Jurkat, Clone E6-1 (cell line): ENCODE measurements at places on chromosomes 2 and 18.

DNA sequence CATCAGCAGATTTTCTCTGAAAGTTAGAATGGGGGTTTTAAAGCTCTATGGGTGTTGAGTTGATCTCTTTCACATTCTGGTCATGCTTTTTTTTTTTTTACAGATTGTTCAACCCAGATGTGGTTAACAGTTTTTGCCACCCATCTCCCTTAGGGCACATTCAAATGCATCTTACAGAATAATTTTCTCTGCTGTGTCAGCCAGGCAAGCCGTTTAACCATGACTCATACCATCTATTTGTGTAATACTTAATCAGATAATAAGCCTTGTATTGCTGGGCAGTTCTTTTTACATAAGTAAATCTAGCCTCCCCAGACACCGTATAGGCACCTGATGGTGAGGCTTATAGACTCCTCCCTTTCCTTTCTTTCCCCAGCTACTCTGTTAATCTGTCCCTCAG lies 62.0 kb downstream of the TGIF1 start:
- DNase-seq: no peak

DNA sequence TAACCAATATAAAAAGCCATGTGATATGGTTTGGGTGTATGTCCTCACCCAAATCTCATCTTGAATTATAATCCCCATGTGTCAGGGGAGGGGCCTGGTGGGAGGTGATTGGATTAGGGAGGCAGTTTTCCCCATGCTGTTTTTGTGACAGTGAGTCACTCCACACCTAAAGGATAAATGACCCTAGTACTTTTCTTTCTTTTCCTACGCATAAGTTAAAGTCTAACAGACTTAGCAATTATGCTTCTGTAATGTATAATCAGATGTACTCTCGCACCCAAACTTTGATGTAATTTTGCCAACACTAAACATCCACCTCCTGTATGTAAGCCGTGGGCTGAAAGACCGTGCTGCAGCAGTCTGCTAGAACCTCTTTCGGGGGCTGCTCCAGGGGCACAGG lies 97.2 kb upstream of the DSEL start:
- no peak for DNase-seq

DNA sequence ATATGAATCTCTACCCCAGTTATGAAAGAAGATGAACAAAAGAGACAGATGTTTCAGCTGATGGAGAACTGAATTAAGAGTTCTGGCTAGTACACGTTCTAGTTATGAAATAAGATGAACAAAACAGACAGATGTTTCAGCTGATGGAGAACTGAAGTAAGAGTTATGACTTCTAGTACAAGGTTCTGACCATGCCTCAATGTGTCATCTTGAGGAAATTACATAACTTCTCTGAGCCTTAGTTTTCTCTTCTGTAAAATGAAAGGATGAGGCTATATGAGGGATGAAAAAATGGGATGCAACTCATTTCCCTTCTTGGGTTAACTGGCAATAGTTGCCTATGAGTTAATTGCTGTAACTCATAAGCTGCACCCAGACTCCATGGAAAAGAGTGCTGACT lies 92.9 kb upstream of the WDR75 start:
- DNase-seq: no peak

GRCh38 chr2:134432435-134432883 lies 178.6 kb downstream of the MGAT5 start:
- DNase-seq: no peak

DNA sequence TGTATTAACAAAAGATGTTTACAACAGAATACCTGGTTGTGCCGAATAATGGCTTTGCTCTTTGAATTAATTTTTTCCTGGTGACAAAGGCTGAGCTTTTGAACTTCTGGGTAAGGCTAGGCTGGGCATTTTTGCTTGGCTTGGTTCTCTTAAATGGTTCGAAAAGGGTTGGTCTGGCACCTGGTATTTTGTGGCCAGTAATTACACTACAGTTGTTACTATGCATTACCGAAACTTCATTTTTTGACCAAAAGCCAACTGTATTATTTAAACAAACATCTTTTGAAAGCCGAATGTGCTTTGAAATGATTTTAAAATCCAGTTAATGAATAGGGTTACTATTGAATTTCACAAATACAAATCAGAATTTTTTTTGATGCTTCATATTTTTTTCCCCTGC lies 19.4 kb upstream of the NFE2L2 start:
- DNase-seq: no peak

- no peak for DNase-seq
These were observed 91.8 kb downstream of the PLEKHM3 start for GRCh38 chr2:207933396-207934065.

DNA sequence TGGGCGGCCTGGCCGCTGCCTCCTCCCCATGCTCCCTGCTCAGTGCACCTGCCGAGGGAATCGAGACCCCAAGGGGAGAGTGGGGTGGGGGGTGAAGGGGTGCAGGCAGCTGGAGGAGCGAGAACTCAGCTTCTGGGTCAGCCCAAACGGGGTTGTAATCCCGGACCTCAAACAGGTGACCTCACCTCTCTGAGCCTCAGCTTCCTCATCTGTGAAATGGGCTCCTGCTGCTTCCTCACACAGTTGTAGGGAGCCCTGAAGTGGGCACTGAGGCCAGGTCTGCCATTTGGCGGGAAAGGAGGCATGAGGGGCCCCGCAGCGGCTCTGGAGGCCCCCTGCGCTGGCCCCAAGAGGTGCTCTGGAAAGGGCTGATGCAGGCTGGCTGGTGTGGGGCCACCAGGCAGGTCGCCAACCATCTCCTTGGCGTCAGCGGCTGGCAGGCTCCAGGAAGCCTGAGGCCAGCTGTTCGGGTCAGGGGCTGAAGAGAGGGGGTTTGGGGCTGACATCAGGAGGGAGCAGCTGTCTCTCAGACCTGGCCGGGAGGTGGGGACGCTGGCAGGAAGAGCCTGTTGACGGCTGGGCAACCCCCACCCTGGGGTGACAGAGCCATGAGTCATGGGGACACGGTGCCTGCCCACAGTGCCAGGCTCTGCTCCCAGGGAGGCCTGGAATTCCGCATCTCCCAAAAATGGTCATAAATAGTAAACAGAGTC lies 4.9 kb downstream of the KLHL30 start:
- DNase-seq: no peak

GRCh38 chr2:42063431-42064171 lies 15.8 kb downstream of the PKDCC start:
- DNase-seq: no peak

- no peak for DNase-seq
These were observed 219.3 kb downstream of the PIEZO2 start for GRCh38 chr18:10930076-10930475.

DNA sequence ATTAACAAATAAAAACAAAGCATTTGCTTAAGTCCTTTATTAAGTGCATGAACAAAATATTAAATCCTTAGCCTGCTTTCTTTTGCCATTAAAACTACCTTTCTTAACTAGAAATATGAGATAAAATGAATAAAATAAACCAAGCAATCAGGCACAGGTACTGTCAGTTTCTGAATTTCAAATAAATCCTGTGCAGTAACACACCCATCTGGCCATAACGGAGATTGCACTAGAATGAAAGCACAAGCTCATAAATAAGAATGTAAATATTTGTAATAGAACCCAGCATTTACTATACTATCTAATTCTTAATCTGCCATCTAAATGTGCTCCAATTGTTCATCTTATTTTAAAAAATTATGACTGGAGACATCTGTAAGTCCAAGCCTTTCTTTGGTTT lies 31.9 kb downstream of the PRKRA start:
- DNase-seq: no peak

DNA sequence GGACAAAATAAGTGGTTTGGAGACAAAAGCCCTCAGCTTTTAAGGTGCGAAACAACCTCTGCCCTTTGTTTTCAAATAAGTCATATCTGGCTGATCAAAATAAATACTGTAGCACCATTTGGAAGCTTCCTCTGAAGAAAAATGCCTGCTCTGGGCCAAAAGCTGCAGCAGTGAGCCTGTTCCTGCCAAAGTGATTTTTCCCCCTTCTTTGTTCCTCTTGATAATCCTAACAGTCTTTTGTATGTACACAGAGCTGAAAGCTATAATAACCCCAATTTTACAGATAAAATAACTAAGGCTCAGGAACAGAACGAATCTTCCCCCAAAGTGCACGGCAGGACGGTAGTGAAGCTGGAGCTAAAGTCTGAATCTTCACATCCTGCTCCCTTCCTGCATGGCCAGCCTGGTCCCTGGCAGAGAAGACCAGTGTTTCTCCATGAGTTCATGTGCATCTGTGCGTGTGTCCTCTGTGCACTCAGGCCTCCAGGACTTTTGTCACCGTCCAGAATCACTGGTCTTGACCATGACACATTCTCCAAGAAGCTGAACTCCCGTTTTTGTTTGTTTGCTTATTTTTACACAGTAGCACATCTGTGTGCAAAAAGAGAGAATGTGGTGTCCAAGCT lies 2114.1 kb upstream of the PIK3C3 start:
- no peak for DNase-seq

- DNase-seq: no peak
These were observed 15.7 kb downstream of the LYPD1 start for GRCh38 chr2:132654335-132654734.

GRCh38 chr18:54387631-54388030 lies 29.9 kb downstream of the C18orf54 start:
- DNase-seq: no peak

- no peak for DNase-seq
These were observed 677.6 kb downstream of the SOCS6 start for GRCh38 chr18:70966419-70966818.

DNA sequence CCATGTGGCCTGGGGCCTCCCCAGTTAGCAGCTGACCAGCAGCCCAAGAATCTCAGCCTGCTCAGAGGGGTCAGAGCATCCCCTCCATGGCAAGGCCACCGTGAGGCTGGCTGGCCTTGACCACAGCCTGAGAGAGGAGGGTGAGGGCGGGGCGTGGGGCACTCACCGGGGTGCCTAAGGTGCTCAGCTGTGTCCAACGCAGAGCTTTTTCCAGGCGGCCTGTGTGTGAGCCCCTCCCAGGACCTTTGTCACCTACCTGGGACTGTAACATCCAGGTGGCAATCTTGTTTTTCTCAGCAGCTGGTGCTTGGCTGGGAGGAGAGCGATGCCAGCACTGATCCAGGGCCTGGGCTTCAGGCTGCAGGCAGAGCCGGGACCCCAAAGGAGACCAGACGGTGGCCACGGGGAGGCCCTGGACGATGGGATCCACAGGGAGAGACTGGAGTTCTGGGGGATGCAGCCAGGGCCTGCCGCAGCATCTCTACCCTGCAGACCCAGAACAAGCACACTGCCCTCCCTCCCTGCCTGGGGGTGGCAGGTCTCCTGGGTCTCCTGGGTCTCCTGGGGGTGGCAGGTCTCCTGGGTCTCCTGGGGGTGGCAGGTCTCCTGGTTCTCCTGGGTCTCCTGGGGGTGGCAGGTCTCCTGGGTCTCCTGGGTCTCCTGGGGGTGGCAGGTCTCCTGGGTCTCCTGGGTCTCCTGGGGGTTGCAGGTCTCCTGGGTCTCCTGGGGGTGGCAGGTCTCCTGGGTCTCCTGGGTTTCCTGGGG lies 12.3 kb downstream of the SNED1 start:
- DNase-seq: no peak

GRCh38 chr2:8571792-8572499 lies 109.9 kb upstream of the ID2 start:
- DNase-seq: no peak

DNA sequence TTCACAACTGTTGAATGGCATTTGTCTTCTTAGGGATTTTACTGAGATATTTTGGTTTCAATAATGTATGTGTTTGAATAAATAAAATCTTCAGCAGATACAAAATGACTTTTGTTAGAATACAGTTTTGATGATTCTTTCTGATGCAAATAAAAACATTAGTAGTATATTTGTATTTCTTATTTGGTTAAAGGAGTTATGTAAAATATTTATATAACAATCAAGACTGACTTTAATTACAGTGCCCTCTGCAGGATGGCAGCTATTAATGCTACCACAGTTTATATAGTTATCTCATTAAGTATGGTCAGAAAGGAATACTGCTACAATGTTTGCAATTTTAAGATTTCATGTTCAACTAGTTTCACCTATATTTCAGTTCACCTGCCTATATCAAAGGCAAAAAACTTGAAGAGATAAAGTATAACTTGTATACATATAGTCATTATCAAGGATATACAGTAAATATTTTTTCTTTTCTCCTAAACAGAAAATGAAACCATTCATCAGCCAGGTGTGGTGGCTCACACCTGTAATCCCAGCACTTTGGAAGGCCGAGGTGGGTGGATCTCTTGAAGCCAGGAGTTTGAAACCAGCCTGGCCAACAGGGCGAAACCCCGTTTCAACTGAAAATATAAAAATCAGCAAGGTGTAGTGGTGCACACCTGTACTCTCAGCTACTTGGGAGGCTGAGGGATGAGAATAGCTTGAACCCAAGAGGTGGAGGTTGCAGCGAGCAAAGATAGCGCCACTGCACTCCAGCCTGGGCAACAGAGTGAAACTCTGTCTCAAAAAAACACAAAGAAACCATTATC lies 19.8 kb downstream of the ARL5A start:
- no peak for DNase-seq

GRCh38 chr2:152034257-152034801 lies 64.5 kb downstream of the CACNB4 start:
- no peak for DNase-seq

- no peak for DNase-seq
These were observed at the start of gene CNRIP1 for GRCh38 chr2:68319398-68320117. Gene CNRIP1 (minus strand): TSS chr2:68319949. CDS start chr2:68319400, 549 bp downstream.

GRCh38 chr2:36775261-36775660 lies 78.8 kb downstream of the VIT start:
- DNase-seq: no peak

DNA sequence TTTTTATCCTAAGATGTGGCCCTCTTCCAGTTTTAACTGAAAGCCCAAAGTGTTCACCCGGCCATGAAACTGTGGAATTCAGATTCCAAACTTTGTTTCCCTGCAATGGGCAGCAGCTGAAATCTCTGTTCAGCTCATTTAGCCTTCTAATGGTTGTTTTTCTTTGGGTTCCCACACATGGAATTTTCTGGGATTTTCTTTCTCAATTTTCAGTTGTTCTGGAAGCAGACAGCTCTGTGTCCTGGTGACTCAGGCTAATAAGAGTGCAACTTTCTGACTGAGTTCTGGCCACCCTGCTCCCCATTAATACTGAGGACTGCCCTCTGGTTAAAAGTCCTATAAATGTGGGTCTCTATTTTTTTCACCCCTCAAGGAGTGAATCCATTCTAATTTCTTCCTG lies 78.5 kb downstream of the PMS1 start:
- DNase-seq: no peak

GRCh38 chr18:12076424-12077140 lies 17.1 kb upstream of the ANKRD62 start:
- no peak for DNase-seq

GRCh38 chr2:188629753-188630527 lies 338.3 kb downstream of the GULP1 start:
- no peak for DNase-seq

GRCh38 chr2:119478188-119478977 lies 45.9 kb downstream of the SCTR start:
- DNase-seq: no peak

DNA sequence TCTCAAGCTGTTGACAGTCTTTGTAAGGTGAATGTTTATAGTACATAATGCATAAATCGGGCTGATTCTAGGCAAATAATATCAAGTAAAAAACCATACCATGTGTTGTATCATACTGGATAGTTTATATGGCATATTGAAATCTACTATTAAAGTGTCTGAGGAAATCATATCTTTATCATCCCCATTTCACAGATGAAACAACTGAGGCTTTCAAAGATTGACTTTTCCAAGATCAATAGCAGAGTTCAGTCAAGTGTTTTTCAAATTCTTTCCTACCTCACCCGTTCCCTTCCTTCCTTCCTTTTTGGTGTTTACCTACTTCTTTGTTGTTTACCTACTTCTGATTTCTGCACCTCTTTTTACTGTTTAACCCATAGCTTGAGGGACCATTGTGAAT lies 2.0 kb downstream of the LYPD6 start:
- DNase-seq: no peak
